ENCODE measurements at places on chromosomes 4 and X.

GRCh38 chr4:21901831-21902230, 46.7 kb downstream of the KCNIP4 start:
- DNase-seq, result no peak

DNA sequence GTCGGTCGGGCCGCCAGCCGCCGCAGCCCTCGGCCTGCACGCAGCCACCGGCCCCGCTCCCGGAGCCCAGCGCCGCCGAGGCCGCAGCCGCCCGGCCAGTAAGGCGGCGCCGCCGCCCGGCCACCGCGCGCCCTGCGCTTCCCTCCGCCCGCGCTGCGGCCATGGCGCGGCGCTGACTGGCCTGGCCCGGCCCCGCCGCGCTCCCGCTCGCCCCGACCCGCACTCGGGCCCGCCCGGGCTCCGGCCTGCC, 213 bp downstream of the NFKB1 start:
- no peak for DNase-seq

DNA sequence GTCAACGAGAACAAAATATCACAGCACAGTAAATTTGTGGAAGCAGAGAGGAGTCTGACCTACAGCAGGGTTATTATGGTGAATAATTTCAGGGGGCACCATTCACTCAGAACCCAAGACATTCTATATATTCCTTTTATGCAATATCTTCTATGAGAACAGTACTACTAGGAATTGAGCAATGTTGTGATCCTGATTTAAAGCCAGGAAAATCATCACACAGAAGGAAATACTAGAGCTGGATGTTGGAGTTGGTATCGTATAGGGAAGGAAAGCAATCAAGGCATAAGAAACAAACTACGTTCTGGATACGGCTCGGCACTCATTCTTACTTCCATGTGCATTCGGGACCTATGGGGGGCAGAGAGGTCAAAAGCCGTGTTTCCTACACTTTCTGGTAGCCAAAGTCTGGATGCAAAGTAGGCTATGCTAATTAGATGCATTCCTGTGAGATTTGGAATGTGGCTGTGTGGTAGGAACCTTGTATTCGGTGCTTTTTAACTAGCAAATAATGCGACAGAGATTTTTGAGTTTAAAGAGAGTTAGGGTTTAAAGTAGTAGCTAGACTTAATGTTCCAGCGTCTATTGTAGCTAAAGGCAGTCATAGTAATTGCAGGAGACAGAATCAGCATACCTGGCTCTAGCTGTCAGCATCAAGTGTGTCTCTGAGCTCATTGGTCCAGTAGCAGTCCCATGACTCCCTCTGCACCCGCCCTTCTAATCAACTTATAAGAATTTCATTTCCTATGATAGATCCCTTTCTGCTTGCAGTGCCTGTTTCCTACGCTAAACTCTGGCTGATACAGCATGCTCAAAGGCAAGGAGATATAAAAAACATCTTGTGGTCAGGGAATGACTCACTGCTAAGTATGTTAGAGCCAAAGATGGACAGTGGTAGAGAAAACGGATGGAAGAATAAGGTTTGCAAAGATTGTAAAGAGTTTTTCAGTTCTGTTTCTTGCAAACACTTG, 43.3 kb upstream of the PDGFC start:
- DNase-seq, result no peak

DNA sequence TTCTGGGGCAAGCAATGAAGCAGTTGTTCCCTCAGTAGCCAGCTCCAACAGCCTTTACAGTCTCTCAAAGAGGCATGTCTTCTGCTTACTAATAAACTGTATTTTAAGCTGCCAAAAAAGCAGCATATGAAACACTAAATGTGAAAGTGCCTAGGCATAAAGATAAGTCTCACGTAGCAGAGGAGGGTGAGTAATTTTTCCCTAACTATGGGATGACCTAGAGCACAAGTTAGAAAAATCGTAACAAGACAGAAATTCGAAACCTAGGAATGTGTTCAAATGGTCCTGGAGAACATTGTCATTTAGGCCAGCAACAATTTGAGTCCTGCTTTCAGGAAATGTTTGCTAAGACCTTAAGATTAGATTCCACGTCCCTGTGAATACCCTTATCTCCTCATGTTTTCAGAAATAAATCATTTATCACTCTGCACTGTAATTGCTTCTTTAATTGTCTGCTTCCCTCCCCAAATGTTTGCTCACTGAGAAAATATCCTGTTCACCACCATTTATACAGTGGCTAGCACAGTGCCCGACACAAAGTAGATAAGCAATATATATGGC, 222.2 kb downstream of the KCNIP4 start:
- no peak for DNase-seq

GRCh38 chr4:109075621-109076020, 226.8 kb downstream of the COL25A1 start:
- DNase-seq, result no peak

GRCh38 chr4:88820698-88821415, 123.2 kb upstream of the NAP1L5 start:
- no peak for DNase-seq

DNA sequence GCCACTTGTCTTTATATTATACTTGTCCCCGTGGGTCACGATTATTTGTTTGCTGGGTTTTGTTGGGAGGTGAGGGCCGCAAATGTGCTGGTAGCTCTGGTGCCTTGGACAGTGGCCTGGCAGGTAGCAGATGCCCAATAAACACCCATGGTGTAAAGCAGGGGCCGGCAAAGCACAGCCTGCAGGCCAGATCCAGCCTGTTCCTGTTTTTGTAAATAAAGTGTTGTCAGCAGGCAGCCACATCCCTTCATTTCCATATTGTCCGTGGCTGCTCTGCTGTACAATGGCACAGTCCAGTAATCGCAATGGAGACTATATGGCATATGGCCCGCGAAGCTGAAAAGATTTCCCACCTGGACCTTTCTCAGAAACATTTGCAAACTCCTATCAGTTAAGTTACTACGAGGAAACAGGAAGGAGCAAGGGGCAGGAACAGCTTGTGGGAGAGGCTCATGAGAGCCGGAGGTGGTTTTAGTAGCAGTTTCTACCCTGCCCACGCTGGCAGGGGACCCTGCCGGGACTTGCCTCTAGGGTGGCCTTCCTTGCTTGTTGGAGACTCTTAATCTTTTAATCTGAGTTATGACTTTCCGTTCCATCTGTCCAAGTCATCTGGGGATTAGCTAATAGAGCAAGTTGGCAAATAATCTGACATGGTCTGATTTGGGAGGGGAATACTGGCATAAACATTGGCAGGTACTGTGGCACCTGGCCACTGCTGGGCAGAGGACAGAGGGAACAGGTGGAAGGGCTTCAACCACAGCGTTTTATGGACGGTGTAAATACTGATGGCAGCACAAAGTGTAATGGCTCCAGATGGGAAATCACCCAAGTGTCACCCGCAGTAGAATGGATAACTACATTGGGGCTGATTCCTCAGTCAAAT, 19.6 kb downstream of the CLCN4 start:
- no peak for DNase-seq

DNA sequence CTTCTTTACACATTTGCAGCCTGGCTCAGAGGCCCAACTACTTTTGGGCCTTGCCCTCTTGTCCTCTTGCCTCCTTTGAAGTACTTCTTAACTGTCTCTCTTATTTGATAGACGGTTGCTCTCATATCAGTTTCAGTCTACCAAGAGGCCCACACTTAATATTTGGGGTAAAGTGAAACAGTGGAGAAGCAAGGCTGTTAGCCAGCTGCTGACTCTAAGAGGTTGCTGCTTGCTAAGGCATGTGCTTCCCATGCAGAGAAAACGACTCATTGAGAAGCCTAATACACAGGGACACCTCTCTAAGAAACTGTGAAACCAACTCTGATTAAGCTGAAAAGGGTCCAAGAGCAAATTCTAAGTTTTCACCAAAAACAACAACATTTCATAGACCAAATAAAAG, 94.6 kb downstream of the PPP3CA start:
- DNase-seq, result no peak

- DNase-seq, result no peak
Measured at GRCh38 chrX:8639949-8640475, 91.9 kb downstream of the ANOS1 start.

- no peak for DNase-seq
Measured at GRCh38 chr4:2341261-2341841, 77.1 kb downstream of the ZFYVE28 start.

DNA sequence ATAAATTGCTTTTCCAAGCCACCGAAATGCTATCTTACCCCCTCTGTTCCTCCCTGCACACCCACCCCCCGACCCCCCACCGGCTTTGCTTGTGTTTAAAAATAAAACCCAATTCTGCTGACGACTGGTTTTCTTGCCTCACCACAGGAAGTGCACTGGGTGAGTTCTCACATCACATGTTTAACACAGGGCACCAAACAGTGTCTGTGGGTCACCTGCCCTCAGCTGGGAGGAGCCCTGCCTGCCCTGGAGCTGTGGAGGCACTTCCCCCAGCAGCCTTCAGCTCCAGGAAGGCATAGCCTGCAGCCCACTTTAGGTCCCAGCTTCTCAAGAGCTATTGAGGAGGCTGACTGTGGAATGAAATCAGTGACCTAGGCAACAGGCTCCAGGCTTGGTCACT, 8.8 kb downstream of the TMEM255A start:
- DNase-seq, result no peak

GRCh38 chr4:73751166-73751565, 10.8 kb downstream of the CXCL8 start:
- DNase-seq, result no peak

GRCh38 chr4:7653510-7654369, 219.0 kb upstream of the PSAPL1 start:
- no peak for DNase-seq

DNA sequence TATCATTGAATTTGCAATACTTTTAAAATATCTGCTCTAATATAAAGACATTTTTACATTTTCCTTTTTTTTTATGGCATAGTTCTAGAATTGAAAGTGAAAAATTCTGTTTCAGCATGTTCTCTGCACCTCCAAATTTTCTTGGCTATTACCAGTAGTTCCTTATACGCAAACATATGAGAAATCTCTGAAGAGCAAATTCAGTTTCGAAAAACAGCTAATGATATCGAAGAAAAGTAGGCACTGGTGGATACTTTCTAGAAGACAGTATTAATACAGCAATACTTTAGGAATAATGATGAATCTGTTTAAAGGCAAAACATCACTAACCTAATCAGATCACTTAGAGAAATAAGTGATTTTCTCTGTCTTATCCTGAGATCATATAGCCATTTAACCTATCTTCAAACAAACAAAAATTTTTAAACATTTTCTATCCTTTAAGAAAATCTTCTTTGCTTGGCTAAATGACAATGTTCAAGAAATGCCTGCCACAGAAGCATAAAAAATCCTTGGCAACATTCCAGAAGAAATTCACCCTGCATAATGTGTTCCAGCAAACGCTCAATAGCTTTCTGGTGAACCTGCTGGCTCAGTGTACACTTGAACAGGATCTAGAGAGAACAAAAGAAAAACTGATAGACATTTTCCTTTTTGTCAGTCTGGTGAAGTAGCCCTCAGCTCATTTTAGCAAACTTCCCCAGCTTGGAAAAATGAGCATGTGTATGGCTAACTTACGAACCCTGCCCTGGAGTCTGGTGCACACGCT, 51.2 kb upstream of the KLF3 start:
- no peak for DNase-seq

GRCh38 chr4:79650794-79651431, 242.9 kb upstream of the GK2 start:
- no peak for DNase-seq

- DNase-seq, result no peak
Measured at GRCh38 chr4:104973708-104974107, 173.0 kb upstream of the TET2 start.

GRCh38 chrX:16516232-16516876, 133.6 kb upstream of the S100G start:
- no peak for DNase-seq

GRCh38 chr4:110742143-110742542, 119.3 kb upstream of the PITX2 start:
- DNase-seq, result no peak

- DNase-seq, result no peak
Measured at GRCh38 chr4:116632269-116632668, 453.1 kb downstream of the TRAM1L1 start.

DNA sequence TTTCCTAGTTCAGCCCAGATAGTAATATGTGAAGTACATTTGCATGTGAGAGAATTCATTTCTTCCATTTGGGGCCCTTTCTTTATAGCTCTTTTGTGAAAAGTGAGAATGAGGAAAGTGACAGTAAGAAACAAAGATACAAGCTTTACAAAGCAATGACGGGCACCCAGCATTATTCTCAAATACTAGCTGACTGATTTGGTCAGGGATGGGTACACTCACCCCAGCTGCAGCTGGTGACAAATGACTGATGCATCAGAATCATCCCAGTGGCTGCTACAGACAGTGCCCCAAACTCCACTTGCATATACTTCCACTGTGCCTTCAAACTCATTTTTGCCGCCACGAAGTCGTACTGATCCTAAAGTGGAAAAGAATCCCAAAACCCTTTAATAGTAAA, 14.8 kb downstream of the PRSS12 start:
- DNase-seq, result no peak

DNA sequence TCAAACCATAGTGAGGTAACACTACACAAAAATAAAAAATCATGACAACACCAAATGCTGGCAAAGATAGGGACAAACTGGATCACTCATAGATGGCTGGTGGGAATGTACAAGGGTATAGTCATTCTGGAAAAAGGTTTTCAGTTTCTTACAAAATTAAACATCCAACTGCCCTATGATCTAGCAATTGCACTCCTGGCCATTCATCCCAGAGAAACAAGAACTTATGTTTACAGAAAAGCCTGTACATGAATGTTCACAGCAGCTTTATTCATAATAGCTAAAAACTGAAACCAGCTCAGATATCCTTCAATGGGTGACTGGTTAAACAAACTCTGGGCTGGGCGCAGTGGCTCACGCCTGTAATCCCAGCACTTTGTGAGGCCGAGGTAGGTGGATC, 43.3 kb downstream of the NYX start:
- DNase-seq, result no peak

GRCh38 chr4:127648061-127648460, 15.3 kb downstream of the INTU start:
- DNase-seq, result no peak

- DNase-seq, result no peak
Measured at GRCh38 chrX:16970977-16971376, 24.5 kb downstream of the REPS2 start.

DNA sequence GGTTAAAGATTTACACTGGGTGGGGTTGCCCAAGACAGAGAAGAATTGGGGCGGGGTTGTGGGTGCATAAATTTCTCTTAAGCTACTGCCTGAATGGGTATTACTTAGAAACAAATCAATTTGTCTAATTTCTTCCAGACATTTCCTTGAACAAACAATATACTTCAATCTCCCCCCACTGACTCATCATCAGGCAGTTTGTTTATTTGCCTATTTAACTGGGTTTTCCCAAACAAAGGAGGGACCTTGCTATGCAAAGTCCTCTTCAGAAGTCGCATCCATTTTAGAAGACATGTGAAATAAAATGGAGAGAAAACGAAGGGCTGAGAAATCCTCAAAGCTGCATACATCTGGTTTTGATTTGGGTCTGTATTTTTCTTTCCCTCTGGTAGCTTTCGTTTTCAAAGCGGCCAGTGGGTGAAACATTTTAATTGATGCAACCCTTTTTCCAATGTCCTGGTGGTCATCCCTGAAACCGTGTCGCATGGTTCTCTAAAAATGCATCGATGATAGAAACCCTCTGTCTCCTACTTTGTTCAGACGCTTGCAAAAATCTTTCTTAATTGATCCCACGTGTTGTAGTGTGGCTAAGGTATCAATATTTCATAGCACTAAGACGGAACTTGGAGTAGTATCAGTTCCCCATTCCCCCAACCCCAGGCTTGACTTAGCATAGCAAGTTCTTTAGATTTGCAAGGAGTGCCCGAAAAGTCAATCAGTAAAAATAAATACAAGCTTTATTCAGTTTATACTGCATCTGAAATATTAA, 115.1 kb upstream of the MXRA5 start:
- DNase-seq, result no peak

- DNase-seq, result no peak
Measured at GRCh38 chrX:15564981-15565579, 35.7 kb downstream of the ACE2 start.
